ENCODE measurements at places on chromosomes 1 and 21.

DNA sequence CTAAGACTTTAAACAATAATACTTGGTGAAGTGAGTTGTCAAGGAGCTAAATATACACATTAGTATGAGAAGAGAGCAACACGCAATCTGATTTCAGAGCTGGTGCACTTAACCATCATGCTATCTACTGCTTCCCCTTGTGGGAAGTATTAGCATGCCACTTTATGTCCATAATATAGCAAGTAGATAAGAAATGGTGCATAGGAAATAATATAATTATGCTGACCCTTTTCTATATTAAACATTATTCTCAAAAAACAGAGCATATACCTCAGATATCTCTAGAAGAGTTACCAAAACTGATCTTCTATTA is 63.4 kb downstream of the MAGI3 start:
- no peak for DNase-seq

DNA sequence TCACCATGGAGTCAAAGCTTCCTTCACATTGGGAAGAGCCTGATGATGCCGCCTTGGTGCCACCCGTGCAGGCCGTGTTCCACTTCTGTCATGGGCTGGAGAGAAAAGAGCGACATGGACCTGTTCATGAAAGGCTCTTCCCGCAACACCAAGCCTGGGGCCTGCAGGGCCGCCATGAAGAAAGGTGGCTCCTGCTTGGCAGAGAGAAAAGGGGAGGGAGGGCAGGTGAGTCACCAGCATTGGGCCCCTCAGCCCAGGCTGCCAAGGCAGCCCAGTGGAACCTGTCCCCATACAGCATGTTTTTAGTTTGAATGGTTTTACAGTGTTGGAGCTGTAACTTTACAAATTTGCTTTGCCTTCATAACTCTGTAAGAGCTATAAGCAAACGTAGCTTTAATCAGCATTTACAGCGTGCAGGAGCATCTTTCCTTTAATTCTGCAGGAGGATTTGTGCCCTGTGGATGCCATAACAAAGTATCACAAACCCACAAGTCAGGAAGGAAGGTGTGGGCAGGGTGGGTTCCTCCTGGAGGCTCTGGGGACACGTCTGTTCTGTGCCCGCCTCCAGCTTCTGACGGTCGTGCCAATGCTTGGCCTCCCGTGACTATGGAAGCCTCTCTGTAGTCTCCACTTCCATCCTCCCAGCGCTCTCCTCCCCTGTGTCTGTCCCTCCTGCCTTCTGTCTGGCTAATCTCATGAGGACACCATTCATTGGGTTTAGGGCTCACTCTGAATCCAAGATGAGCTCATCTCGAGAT is 49.1 kb downstream of the RIPK4 start:
- no peak for DNase-seq

GRCh38 chr1:170665629-170666028 is 1.7 kb downstream of the PRRX1 start:
- DNase-seq, result no peak

- no peak for DNase-seq
Measured at GRCh38 chr1:116988908-116989307, 12.7 kb upstream of the CD101 start.

- no peak for DNase-seq
Measured at GRCh38 chr1:157153746-157154145, 15.6 kb upstream of the ETV3 start.

GRCh38 chr1:55519276-55519675 is 304.1 kb upstream of the USP24 start:
- DNase-seq, result no peak

DNA sequence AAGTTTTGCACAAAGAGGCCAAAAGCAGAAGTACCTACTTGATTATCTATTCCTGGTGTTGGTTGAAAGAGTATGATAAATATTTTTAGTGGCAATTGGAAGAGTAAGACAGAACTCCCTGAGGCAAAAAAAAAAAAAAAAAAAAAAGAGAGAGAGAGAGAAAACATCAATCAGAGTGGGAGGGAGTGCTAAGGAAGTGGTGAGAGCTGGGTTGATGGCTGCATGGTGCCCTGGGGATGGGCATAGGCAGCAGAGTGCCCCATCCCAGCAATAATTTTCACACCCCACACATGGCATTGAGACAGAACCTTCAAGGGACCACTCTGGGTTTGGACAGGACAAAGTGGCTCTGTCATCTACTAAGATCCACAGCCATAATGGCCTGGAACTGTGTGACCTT is 59.4 kb upstream of the FAM20B start:
- DNase-seq, result no peak

DNA sequence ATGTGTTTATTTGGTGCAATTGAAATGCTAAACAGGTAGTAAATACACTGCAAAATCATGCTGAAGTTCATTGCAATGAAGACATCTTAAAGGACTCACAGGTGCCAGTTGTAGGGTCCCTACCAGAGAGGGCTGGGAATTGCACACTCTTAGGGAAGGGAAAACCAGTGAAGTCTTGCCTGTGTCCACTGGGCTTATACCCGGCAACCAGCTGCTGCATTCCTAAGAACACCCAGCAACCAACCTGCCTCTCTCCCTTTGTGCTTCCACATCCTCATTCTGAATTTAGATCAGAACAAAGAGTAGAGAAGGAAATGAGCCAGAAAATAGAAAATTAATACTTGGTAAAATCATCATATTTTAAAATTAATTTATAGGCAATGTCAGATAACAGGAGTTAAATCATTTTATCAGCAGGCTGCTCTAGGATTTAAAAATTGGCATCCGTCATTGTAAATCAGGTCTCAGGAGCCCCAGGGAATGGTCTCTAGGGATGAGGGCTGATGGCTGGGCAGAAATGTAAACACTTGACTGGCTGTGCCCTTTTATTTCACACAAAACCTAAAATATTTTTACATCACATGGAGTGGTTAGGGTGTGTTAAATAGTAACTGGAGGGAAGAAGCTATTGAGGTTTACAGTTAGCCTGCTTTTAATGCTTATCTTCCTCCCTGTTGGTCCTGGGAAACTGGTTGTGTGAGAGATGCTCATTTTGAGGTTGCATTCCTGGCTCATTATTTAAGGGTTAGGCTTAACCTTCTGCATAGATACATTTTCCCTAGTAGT is 31.3 kb downstream of the PTGFRN start:
- DNase-seq, result no peak

DNA sequence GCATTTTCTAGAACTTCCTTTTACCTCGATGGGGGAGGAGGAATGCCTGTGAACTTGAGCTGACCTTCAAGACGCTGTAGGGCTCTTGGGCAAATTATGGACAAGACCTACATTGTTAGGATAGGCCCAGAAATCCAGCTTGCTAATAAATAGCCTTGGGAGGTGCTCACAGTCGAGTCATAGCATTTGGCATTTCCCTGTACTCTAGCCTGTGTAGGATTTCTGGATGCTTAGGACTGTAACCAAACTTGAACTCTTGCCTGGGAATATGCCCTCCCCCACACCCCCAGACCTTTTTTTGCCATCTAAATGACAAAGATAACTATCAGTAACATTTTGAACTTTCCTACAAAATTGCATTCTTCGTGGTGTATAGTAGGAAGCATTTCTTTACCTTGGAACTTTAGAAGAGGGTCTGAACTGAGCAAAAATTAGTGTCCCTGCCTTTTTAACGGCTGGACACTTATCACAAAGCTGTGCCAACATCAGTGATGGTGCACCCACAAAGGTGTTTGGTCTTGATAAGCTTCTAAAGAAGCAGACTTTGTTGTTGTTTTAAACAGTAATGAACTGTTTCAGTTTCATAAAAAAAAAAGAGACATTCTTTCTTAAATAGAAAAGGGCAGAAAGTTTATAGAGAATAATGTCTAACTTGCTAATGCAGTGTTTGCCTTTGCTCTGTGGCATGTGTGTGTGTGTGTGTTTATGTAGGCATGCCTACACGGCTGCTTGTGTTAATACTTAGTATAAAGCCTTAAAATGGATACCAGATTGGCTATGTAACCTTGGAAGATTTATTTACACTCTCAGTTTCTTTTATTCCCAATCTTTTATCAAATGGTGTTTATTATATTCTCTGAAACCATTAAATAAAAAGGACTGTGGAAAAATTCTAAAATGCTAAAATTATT is 88.2 kb downstream of the NFIA start:
- peak; percentile 96 for DNase-seq

- DNase-seq, result no peak
Measured at GRCh38 chr1:41341772-41342562, 19.3 kb upstream of the FOXO6 start.

GRCh38 chr1:158259117-158259516 is 4.9 kb downstream of the CD1A start:
- no peak for DNase-seq

All from hematopoietic multipotent progenitor cell treated with erythropoietin and hydrocortisone succinate and interleukin-3 and kit ligand, for 8 days (in vitro differentiated cells).